ENCODE measurements at places on chromosomes 13 and 19.
A peak's percentile ranks its signal among the peaks of the same experiment; 100 is the strongest.

GRCh38 chr19:17086834-17087233 lies 11.3 kb downstream of the MYO9B start:
- no peak for DNase-seq

GRCh38 chr19:7799640-7800355 lies 30.2 kb upstream of the EVI5L start:
- peak; percentile 37 for DNase-seq

GRCh38 chr19:35908973-35909683 lies 1.0 kb upstream of the TYROBP start:
- DNase-seq: no peak

- DNase-seq: no peak
Observed at GRCh38 chr19:37997911-37998344, 90.9 kb downstream of the SIPA1L3 start.

GRCh38 chr13:110712849-110713641 lies 455 bp upstream of the ING1 start:
- peak; percentile 98 for DNase-seq

GRCh38 chr19:8352134-8352827 lies 9.2 kb upstream of the KANK3 start:
- no peak for DNase-seq

- no peak for DNase-seq
Observed at GRCh38 chr13:111278258-111278657, 42.2 kb upstream of the TEX29 start.

DNA sequence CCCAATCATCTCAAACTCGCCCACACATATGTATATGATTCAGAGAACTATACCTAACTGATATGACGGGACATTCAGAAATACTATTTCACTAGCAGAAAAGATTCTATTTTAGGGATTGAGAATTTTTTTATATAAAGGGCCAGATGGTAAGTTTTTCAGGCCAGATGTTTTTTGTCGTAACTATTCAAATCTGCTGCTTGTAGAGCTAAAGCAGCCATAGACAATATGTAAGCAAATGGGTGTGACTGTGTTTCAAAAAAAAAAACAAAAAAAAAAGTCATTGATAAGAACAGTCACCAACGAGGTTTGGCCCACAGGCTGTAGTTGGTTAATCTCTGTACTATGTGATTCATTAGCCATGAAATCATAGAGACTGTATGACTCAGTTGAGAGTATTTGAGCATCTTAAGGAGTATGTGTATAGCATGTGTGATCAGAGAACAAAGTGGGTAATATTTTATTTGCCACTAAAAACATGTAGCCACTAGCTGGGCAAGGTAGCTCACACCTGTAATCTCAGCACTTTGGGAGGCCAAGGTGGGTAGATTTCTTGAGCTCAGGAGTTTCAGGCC lies 2724.7 kb downstream of the PCDH9 start:
- DNase-seq: no peak

- no peak for DNase-seq
Observed at GRCh38 chr19:8517551-8518442, 3.8 kb upstream of the ZNF414 start.

- DNase-seq: no peak
Observed at GRCh38 chr13:70415136-70415535, 306.9 kb upstream of the KLHL1 start.

DNA sequence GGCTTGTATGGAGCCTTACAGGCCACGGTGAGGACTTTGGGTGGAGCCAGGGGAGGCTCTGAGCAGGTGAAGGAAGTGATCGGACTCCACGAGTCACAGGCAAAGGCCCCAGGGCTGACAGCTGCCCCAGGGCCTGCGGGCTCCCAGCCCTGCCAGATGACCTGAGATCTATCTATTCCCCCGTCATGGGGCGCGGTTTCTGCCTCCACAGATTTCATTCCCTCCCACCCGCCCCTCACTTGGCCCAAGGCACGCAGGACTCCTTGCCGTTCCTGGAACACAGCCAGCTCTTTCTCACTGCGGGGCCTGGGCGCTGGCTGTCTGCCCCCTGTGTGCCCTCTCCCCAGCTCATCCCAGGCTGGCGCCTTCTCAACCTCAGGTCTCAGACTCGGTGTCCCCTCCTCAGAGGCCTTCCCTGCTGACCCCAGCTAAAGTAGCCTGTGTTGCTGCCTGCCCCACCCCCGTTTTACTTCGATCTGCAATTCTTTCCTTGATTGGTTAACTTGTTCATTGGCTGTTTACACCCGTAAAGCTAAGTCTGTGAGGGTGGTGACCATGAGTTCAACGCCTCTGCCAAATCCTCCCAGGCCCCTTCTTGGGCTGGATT lies 13.9 kb upstream of the PAK4 start:
- DNase-seq: no peak

- DNase-seq: no peak
Observed at GRCh38 chr13:108326309-108326708, 56.8 kb downstream of the TNFSF13B start.

DNA sequence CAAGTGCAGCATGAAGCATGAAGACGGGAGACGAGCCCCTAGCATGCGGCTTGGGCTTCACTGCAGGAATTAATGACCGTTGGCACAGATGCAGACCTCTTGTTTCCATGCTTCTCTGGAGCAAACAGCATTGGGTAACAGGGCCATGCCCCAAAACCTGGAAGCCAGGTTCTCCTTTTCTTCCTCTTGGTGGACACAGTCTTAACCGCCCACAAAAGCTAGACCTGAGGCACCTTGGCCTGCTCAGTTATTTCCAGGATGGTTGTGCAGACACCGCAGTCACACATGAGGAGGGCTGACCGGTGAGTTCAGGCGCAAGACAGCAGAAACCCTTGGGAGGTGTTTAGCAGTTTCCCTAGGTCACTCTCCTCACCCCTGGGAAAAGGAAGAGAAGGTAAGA lies 133.9 kb upstream of the GJB6 start:
- no peak for DNase-seq

DNA sequence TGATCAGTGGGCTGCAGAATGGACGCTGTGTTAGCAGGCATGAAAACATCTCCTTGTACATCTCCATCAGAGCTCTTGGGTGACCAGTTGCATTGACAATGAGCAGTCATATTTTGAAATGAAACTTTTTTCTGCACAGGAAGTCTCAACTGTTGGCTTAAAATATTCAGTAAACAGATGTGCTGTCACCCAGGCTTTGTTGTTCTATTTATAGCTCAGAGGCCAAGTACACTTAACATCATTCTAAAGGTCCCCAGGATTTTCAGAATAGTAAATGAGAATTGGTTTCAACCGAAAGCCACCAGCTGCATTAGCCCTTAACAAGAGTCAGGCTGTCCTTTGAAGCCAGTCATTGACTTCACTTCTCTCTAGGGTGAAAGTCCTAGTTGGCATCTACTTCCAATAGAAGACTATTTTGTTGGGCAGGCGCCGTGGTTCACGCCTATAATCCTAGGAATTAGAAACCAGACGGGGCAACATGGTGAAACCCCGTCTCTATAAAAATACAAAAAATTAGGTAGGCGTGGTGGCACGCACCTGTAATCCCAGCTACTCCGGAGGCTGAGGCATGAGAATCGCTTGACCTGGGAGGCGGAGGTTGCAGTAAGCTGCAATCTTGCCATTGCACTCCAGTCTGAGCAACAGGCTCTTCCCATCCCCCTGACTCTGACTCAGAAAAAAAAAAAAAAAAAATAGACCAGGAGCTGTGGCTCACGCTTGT lies 7.9 kb upstream of the PDE4A start:
- no peak for DNase-seq

GRCh38 chr13:100890645-100891044 lies 216.1 kb upstream of the TMTC4 start:
- DNase-seq: no peak

- no peak for DNase-seq
Observed at GRCh38 chr13:50421473-50422130, 406.4 kb downstream of the KCNRG start.

DNA sequence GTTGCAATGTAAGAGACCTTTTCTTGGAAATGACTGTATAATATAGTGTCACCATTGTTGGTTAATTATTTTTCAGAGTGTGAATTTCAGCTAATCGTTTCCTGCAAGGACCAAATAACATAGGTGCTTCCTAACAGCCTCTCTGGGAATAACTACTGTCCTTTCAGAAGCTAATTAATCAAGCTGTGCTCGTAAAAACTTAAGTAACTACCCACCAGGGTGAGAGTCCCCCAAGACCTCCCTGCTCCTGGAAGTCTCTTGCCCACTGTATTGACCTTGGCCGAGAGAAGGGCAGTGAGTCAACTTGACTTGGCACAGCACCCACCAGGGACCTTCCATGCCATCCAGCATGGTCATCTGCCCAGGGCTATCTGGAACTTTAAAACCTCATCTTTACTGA lies 50.3 kb downstream of the UQCRFS1 start:
- no peak for DNase-seq

DNA sequence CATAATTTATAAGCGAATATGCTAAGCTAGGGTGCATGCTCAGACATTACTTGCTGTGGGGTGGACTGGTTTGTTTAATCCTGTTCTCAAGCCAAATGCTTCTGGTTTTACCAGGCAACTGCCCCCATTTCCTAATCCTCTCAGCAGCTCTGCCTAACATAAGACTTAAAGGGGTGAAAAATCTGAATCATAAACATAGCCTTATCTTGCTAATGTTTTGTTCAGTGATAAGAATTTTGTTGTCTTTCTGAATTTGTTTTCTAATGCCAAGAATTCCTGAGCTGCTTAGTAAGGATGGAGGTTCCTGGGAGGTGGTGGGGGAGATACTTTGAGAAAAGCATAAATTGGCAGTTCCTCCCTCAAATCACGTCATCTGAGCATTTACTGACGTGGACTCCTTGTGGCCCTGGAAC lies 42.7 kb downstream of the ING1 start:
- DNase-seq: no peak

DNA sequence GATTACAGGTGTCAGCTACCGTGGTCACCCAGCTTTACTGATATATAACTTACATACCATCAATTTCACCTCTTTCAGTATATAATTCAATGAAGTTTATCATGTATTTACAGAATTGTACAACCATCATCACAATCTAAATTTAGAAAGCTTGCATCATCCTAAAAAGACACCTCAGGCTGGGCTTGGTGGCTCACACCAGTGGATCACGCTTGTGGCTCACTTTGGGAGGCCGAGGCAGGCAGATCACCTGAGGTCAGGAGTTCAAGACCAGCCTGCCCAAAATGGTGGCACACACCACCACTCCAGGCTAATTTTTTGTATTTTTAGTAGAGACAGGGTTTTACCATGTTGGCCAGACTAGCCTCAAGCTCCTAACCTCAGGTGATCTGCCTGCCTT lies 4.3 kb upstream of the HDGFL2 start:
- no peak for DNase-seq

GRCh38 chr19:4379383-4380253 lies 20.7 kb downstream of the SH3GL1 start:
- DNase-seq: no peak

- no peak for DNase-seq
Observed at GRCh38 chr13:114161028-114161556, 18.0 kb upstream of the CFAP97D2 start.

DNA sequence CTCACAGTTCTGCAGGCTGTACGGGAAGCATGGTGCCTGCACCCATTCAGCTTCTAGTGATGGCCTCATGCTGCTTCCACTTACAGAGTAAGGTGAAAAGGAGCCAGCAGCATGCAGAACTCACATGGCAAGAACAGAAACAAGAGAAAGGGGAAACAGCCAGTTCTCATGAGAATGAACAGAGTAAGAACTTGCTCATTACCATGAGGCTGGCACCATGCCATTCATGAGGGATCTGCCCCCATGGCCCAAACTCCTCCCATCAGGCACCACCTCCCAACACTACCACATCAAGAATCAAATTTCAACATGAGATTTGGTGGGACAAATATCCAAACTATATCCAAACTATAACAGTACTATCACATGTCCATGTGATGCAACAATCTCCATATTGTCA lies 72.1 kb downstream of the KATNAL1 start:
- DNase-seq: no peak

GRCh38 chr13:60509601-60510386 lies 112.8 kb downstream of the TDRD3 start:
- no peak for DNase-seq

DNA sequence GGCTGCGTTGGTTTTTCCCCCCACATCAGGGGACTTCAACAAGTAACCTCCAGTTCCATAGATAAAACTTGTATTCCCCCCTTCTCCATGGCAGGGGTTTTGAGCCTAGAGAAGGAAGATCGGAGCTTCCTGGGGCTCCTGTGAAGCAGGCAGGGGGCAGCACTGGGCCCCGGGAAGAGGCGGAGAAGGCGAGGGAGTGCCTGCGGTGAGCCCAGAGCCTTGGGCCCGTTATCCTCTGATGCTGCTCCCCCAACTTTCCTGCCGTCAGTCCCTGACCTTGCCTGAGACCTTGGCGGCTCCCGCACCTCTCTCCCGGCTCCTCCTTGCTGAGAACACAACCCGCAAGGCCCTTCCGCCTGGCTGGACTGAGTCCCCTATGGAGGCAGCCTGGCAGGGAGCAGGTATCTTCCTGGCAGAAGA lies 2.5 kb downstream of the LIPE start:
- DNase-seq: no peak

DNA sequence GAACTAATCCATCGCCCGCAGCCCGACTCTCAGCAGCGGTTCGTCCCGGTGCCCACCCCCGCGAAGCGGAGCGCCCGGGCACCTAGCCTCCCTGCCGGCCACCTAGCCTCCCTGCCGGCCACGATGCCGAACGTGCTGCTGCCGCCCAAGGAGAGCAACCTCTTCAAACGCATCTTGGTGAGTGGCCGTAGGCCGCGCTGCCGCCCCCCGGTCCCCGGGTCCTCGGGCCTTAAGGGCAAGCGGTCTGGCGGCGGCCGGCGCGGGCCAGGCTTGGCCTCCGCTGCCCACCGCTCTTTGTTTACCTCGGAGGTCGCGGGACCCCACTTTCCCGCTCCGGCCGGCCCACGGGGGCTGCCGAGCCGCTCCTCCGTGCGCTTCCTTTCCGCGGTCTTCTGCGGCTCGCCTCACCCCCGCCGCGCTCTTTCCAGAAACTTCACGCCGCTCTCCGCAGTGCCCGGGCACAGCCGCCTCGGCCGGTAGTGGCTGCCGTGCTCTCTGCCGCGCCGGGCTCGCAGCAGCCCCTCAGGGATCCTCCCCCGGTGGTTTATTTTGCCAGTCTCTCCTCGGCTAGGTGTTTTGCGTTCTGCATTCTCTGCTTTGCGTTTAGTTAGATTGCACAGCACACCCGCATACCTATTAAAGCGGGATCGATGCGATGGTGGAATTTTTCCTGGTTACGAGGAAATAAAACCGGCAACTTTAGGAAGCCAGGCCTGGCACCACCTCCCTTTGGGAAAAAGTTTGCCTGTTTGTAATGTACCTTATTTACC lies 524 bp downstream of the NAA16 start:
- DNase-seq: peak; percentile 28

- no peak for DNase-seq
Observed at GRCh38 chr13:68124437-68125086, 894.4 kb upstream of the PCDH9 start.

GRCh38 chr13:72599178-72599743 lies 128.2 kb downstream of the MZT1 start:
- no peak for DNase-seq

DNA sequence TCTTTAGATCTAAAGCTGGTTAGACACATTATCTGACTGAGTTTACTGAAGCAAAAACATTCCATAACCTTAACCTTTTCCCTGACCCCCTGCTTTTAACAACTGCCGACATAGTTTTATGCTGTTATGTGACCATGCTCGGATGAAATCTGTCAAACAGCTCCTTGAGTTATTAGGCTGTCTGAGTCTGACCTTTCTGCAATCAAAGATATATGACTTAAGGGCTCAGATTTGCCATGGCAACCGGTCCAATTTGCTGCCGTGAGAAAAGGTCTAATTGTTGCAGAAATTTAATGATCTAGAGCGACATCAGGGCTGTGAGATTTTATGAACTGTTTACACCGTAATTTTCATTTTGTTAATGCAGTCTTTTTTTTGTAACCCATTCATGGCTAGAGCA lies 61.8 kb downstream of the URI1 start:
- DNase-seq: no peak

All from central memory CD8-positive, alpha-beta T cell (primary cell).